Right renal cortex interstitium (tissue), 3 donors: ENCODE measurements at places on chromosomes 12 and 14. TPM values are rescaled to one million over a fixed set of nuclear protein-coding genes. Genes with fewer than 3 reads are reported as not detected.

GRCh38 chr12:71045781-71046180 is 112.0 kb downstream of the TSPAN8 start:
- DNase-seq, result no peak

DNA sequence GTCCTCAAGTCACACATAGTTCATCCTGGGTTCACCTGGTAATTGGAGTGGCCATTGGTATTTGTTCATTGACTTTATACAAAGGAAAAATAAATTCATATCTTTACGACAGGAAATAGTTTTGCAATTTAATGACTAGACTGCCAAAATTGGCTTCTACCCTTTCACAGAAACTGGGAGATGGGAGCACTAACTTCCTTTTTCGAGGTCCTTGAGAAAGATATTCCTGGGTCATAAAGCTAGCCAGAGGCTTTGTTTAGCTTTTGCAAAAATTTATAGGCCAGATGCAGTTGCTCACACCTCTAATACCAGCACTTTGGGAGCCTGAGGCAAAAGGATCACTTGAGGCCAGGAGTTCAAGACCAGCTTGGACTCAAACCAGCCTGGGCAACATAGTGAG is 10.2 kb upstream of the OR11G2 start:
- DNase-seq, result no peak

DNA sequence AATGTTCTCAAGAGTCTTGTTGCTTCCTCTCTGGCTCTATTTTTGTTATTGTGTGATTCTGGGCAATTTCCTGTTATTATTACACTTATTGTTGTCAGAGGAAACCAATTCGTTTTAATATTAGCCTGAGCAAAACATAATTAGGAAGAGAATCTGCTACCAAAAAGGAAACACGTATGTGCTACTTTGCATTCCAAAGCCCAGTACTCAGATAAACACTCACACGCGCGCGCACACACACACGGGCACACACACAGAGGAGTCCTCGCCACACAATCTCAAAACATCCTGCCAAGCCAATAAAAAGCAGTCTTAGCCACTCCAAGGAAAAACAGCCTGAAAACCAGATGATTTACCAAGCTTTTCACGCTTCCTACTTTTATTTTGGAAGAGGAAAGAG is 400.7 kb downstream of the NUAK1 start:
- no peak for DNase-seq

- DNase-seq, result no peak
These were observed 249.2 kb downstream of the C12orf50 start for GRCh38 chr12:87779858-87780498.

DNA sequence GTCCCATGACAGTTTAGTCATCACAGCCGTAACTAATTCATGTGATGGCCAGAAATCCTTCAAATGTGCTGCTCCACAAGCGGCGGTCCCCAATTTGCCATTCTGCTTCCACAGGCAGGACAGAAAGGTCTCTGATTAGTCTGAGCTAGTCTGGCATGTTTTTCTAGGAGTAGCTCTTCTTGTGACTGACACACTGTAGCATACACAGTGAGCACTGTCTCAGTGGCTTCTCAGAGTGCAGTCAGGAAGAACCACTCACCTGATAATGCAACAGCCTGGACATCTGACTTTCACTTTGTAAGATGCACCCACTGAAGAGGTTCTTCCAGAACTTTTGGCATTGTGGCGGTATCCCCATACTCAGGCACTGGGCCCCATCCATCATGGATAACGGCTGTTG is 1266.2 kb downstream of the TMEM121 start:
- DNase-seq, result no peak

The CATSPERB gene
- 0.32 TPM for polyA plus RNA-seq
